Thoracic aorta (tissue), 2 donors: ENCODE measurements at places on chromosomes 2 and 18. TPM values are rescaled to one million over a fixed set of nuclear protein-coding genes. Genes with fewer than 3 reads are reported as not detected.

DNA sequence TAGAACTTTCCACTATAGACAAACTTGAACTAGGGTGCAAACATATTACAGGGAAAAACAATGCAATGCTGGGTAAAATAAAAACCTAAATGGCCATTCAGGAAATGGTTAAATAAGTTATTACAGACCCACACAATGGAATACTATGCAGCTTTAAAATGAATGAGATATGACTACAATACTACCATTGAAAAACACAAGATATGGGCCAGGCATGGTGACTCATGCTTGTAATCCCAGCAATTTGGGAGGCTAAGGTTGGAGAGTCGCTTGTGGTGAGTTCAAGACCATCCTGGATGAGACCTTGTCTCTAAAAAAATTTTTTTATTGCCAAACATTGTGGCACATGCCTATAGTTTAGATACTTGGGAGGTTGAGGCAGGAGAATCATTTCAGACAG, 6.8 kb downstream of the PECR start:
- no peaks in the 10 kb centered on the region for H3K4me1 ChIP-seq
- no peak overlapping the region for H3K4me3 ChIP-seq
- H3K27ac ChIP-seq: no peak overlapping the region
- no peak for DNase-seq
- H3K27me3 ChIP-seq: no peaks in the 10 kb centered on the region

DNA sequence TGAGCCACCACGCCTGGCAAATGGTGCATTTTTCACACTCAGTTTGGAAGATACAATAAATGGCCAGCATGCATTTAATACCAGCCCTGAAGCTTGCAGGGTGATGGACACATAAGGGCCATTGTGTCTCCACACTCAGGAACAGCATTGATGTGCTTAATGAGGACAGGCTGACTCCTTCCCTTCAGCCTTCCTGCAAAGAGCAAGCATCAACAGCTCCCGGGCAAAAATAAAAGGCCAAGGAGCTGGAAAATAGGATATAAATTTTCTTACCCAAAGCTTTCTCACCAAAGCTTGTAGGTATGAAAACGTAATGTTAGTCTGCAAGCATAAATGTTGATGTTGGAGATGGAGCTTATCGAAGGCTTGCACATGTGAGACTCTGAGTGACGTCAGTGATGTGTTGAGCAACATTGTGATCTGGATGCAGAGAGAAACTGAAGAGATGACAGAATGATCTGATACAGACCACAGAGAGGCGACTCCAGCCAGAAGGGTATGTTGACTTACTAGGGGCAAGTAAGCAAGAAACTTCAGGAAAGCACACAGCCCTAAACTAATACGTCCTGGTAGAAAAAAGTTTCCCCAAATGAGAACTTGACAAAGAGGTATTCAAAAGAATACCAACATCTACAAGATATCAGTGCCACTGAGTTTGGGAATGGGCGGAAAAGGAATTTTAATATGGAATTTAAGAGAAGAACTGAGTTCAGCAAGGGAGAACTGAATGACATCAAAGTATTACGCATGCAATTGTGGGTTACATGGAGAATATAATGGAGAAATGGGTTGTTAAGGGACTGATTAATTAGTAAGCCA, 256.5 kb downstream of the TGIF1 start:
- peaks cover 12% of the 10 kb centered on the region for H3K4me1 ChIP-seq
- no peaks in the 10 kb centered on the region for H3K27me3 ChIP-seq
- DNase-seq: no peak
- no peak overlapping the region for H3K4me3 ChIP-seq

- no peak for DNase-seq
- no peak overlapping the region for H3K4me3 ChIP-seq
- H3K36me3 ChIP-seq: no peaks in the 10 kb centered on the region
- no peak overlapping the region for H3K27ac ChIP-seq
These were observed 38.4 kb downstream of the SLC9A2 start for GRCh38 chr2:102657770-102658169.

DNA sequence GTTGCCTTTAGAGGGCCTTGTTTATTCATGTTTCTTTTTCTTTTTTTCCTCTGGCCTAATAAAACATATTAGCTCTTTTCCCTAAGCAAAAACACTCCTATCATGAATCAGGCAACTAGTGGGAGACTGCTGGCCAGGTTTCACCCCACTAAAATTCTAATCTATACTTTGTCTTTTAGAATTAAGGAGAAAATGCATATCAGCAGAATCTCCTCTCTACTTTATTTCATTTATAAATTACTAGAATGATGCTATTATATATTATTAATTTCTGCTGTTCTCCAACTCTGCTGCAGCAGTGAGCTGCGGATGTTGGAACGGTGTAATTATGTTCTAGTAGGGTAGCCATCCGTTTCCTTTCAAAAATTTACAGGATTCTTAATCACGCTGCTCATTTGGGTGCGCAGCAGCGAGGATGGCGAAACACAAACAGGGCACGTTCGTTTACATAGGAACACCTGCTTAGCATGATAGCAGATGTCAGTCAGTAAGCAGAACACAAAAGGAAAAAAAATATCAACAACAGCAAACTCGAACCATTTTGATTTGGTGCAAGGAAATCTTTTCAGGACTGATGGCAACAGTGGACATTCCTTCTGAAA, 30.5 kb downstream of the ZEB2 start:
- H3K4me1 ChIP-seq: peaks cover 38% of the 10 kb centered on the region
- H3K27me3 ChIP-seq: no peaks in the 10 kb centered on the region
- DNase-seq: no peak
- H3K4me3 ChIP-seq: no peak overlapping the region
- no peaks in the 10 kb centered on the region for H3K36me3 ChIP-seq
- no peak overlapping the region for H3K27ac ChIP-seq

GRCh38 chr2:169080250-169081069, 11.1 kb downstream of the DHRS9 start:
- H3K27ac ChIP-seq: no peak overlapping the region
- H3K27me3 ChIP-seq: no peaks in the 10 kb centered on the region
- DNase-seq: no peak
- no peaks in the 10 kb centered on the region for H3K36me3 ChIP-seq
- H3K4me3 ChIP-seq: no peak overlapping the region

GRCh38 chr18:23812546-23813440, 123.5 kb downstream of the LAMA3 start:
- H3K27me3 ChIP-seq: no peaks in the 10 kb centered on the region
- no peaks in the 10 kb centered on the region for H3K4me1 ChIP-seq
- DNase-seq: no peak
- no peaks in the 10 kb centered on the region for H3K36me3 ChIP-seq
- no peak overlapping the region for H3K4me3 ChIP-seq
- H3K27ac ChIP-seq: no peak overlapping the region

GRCh38 chr2:120227111-120227991, 4.2 kb upstream of the TMEM185B start:
- H3K4me1 ChIP-seq: peaks cover 15% of the 10 kb centered on the region
- no peak overlapping the region for H3K4me3 ChIP-seq
- DNase-seq: no peak
- H3K27me3 ChIP-seq: no peaks in the 10 kb centered on the region
- no peaks in the 10 kb centered on the region for H3K36me3 ChIP-seq

Gene KIF5C
- 7.3 TPM for total RNA-seq

Gene RHBDD1
- 10.2 TPM for total RNA-seq

DNA sequence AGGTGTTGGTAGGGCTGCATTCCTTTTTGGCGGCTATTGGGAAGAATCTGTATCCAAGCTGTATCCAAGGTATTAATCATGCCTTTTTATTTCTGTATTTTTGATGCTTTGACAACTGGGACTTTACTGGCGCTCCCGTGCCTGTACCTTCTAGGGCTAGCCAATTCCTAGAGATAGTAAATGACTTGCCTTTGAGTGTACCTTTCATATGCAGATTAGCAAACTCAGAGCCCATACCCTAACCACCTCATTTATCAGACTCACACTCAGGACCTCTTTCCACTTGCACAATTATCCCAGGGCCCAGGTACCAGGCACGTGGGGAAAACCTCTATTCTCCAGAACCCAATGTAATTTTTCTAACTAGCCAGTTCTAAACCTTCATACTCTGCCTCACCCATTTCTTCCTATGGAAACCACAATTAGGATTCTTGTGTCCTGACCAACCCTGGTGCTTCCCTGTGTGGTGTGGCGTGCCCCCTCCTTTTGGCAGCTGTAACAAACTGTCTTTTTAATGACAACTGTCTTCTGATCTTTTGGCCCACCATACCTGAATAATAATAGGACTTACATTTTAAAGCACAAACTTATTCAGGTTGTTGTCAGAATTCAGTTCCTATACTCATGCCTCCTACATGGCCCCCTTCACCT, 65.8 kb upstream of the PNPT1 start:
- H3K4me1 ChIP-seq: peaks cover 15% of the 10 kb centered on the region
- no peak overlapping the region for H3K27ac ChIP-seq
- H3K36me3 ChIP-seq: no peaks in the 10 kb centered on the region
- H3K4me3 ChIP-seq: no peak overlapping the region
- H3K27me3 ChIP-seq: no peaks in the 10 kb centered on the region
- no peak for DNase-seq

- H3K27ac ChIP-seq: peak overlapping the region; percentile 56
- no peak overlapping the region for H3K4me3 ChIP-seq
- H3K36me3 ChIP-seq: no peaks in the 10 kb centered on the region
- H3K4me1 ChIP-seq: peaks cover 23% of the 10 kb centered on the region
- no peak for DNase-seq
These were observed 2.6 kb upstream of the STON1 start for GRCh38 chr2:48527226-48527885.

DNA sequence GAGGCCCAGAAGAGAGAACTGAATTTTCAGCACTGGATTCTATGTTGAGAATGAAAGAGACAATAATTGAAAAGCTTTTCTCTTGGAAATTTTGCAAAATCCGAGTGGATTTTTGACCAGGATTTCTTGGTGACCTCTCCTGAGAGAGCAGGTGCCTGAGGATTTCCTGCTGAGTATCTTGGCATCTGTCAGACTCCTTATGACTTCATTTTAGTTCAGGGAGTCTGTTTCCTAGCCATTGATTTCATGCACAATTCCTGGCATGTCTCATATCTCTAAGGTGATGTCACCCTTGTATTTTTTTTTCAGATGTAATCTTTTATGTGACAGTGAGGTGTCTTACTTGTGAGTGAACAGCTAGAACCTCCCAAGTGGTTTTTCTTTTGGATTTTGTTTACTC, 195.9 kb downstream of the NEDD4L start:
- no peaks in the 10 kb centered on the region for H3K4me1 ChIP-seq
- H3K27me3 ChIP-seq: no peaks in the 10 kb centered on the region
- H3K36me3 ChIP-seq: no peaks in the 10 kb centered on the region
- no peak for DNase-seq
- H3K4me3 ChIP-seq: no peak overlapping the region
